Activated T-cell treated with anti-CD3 and anti-CD28 coated beads, Interleukin-2, amount 50 U/mL, for 4 hours (primary cell): ENCODE measurements at places on chromosomes 2 and 18.

- no peak for DNase-seq
These were observed 136.7 kb downstream of the NFATC1 start for GRCh38 chr18:79532313-79533007.

DNA sequence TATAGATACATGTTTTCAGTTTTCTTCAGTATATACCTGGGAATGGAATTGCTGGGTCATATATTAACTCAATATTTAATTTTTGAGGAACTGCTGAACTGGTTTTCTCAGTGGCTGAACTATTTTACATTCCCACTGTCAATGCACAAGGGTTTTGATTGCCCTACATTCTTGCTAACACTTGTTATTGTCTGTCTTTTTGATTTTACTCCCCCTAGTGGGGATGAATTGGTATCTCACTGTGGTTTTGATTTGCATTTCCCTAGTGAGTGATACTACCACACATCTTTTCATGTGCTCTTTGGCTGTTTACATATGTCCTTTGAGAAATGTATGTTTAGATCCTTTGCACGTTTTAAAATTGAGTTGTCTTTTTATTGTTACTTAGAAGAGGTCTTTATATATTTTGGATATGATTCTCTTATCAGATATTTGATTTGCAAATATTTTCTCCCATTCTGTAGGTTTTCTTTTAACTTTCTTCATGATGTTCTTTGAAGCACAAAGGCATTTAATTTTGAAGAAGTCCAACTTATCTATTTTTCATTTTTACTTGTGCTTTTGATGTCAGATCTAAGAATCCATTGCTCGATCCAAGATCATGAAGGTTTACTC, 36.2 kb downstream of the ASB1 start:
- DNase-seq, result no peak

DNA sequence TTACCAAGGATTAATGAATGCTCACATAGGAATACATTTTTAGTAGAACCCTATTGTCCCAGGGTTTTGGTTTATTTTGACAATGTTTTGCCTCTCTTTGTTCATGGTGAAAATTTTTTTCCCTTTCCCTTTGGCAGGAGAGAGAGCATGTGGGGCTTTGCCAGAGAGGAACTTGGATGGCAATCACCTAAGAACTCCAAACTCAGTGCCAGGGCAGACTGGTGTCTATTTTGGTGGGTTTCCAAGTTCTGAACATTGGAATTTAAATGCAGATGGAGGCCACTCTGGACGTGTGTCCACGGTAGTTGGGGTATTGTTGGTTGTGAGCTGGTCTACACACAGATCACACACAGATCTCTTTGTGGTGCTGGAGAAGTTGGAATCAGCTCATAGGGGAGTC, 2091.1 kb upstream of the PIK3C3 start:
- no peak for DNase-seq

- DNase-seq, result no peak
These were observed 1.9 kb upstream of the SPOPL start for GRCh38 chr2:138499684-138500083.

- DNase-seq, result no peak
These were observed 59.0 kb downstream of the TNFRSF11A start for GRCh38 chr18:62384068-62384467.

GRCh38 chr2:130878316-130878715, 41.6 kb downstream of the ARHGEF4 start:
- DNase-seq, result no peak

DNA sequence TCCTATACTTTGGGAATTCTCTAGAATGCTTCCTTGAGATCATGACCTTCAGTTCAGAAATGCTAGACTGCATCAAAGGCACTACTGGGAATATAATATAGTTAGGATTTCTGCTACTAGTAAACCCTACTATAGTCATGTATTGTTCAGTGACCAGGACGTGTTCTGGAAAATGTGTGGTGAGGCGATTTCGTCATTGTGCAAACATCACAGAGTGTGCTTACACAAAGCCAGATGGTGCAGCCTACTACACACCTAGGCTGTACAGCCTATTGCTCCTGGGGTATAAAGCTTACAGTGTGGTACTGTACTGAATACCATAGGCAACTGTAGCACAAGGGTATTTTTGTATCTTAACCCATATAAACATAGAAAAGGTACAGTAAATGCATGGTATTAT, 13.0 kb downstream of the CXCR4 start:
- no peak for DNase-seq

- DNase-seq, result no peak
These were observed 93.0 kb upstream of the SLC39A10 start for GRCh38 chr2:195563857-195564512.

DNA sequence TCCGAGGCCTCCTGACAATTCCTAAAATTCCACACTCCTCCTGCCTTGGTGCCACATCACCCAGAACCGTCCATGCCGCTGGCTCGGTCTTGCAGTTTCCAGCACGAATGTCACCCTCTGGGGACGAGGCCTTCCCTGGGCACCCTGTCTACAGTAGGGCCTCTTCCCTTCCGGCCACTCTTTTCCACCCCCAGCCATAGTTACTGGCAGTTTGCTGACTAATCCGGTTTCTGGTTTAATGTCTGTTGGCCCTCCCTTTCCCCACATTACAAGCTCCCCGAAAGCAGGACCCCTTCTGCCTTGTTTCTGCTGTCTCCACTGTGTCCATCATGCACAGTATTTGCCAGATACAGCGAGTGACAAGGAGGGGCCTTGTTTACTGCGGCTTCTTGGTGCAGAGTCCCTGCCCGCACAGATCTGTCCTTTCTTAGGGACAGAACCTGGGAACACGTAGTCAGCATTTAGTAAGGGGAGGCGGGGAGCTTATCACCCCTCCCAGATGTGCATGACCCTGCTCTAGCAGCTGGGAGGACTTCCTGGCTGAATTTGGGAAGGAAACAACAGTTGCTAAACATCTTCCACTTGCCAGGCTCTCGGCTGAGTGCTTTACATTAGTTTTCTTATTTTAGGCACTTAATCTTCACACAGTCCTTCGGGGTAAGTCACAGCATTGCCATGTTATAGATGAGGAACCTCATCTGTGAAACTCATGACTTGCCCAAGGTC, 23.6 kb upstream of the CATIP start:
- DNase-seq, result no peak
